ENCODE measurements at places on chromosomes 12 and 14. TPM values are rescaled to one million over a fixed set of nuclear protein-coding genes. Genes with fewer than 3 reads are reported as not detected.
A peak's percentile ranks its signal among the peaks of the same experiment; 100 is the strongest.

DNA sequence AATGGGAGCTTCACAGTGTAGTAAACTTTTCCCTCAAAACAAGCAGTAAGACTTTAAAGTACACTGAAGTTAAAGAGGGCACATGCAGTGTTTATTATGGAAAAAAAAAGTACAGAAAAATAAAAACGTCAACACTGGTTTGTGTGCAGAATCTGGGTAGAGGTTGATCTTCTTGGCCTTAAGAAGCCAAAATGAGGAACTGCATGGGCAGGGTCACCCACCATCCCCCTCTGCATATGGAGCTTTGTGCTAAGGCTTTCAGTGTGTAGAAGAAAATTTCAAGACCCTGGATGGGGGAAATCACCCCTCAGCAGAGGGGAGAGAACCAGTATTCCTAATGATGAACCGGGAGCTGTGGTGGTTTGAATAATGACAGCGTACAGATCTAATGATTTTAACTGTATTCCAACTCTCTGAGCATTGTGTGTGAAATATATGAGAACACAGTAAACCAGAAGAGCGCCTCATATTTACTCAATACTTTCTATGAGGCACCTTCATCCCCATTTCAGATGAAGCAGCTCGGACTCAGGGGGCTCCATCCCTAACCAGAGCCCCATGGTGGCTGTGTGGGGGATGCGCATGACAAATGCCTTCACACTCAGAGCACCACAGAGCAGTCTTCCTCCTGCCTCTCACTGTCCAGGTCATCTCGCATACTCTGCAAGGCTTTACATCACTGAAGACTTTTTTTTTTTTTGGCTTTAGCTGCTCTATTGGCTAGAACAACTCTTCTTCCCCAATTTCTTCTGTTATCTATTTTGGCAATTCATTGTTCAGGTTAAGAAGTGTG is 33.4 kb downstream of the ACADS start:
- DNase-seq = no peak

GRCh38 chr14:90608929-90609341 is 207.3 kb downstream of the TTC7B start:
- DNase-seq = no peak

GRCh38 chr12:6554168-6555017 is 1.4 kb downstream of the IFFO1 start:
- DNase-seq = peak; percentile 72

GRCh38 chr14:102579696-102580549 is 12.5 kb upstream of the RCOR1 start:
- DNase-seq = no peak

- no peak for DNase-seq
Measured at GRCh38 chr12:9184276-9184675, 23.9 kb downstream of the PZP start.

- no peak for DNase-seq
Measured at GRCh38 chr14:52840877-52841276, 49.5 kb upstream of the GNPNAT1 start.

DNA sequence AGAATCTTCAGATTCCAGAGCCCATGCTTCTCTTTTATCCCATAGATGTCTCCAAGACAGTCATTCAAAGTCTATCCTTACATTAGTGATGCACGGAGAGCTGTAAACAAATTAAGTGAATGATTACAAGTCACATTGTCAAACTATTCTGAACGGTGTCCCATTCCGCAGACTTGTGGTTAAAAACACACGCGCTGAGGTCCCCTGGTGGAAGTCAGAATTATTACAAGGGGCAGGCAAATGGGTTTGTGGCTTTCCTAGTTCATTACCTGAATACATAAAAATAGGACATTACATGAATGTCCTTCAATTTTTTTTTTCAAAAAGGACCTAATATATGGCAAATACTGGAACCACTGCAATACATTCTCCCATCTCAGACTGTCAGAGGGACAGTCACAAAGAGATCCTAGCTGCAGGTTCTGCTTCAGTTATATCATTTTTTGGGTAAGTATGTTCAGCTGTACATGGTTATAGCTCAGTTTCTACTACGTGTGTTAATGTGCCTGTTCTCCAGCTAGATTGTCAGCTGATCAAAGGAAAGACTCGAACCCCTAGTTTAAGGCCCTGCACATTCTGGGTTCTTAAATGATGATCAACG is 53.1 kb upstream of the STON2 start:
- no peak for DNase-seq

DNA sequence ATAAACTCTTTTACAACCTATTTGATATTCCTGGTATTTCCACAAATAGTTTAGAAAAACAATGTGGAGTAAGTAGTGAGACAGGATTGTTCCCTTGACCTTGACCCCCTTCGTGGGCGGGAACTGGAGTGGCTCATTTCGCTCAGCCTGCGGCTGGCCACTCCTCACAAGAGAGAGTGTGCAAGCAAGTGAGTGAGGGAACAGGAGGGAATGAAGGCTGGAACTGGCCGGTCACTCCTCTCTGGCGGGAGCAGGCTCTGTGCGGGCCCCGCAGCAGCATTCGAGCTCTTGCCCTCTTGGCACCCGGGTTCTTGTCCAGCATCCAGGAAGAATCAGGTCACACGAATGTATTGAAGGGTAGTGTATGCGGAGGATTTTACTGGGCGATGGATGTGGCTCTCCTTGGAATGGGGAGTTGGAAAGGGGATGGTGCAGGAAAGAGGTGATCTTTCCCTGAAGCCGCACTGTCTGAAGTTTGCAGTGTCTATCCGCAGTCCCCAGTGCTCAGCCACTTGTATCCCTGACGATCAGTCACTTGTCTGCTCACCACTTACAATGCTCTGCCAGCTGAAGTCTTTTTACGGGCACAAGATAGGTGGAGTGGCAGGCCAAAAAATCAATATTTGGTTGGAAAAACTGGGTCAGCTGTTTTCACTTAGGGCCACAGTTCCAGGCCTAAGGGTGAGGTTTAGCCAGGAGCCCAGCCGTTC is 28.0 kb upstream of the TXNRD1 start:
- DNase-seq = no peak

DNA sequence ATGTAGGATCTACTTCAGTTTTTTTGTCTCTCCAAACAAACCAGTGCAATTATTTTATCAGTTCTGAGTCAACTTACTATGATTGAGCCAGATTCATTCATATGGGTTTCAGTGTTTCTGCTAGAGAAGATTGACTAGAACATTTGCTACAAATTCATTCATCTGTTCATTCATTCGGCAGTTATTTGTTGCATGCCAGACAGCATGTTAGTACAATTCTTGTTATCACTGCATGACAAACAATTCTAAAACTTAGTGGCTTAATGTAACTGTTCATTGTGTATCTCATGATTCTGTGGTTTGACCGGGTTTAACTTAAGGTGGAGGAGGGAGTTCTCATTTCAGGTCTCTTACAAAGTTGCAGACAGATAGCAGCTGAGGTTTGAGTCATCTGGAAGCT is 52.3 kb downstream of the POLR3B start:
- DNase-seq = no peak

DNA sequence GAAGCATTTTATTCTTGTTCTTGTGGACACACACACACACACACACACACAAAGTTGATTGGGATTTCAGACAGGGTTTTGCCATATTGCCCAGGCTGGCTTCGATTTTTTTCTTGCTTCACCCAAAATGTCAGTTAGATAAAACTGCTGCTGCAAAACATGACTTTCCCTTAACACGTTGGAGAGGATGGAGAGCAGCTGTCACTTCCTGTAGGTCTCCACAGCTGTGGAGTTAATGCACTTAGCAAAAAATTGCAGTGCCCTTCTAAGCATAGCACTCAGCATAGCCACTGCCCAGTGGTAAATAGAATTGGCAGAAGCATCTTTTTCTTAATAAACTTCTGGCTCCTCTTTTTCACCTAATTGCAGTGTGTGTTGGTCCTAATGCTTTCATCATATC is 54.5 kb downstream of the PDZRN4 start:
- no peak for DNase-seq

DNA sequence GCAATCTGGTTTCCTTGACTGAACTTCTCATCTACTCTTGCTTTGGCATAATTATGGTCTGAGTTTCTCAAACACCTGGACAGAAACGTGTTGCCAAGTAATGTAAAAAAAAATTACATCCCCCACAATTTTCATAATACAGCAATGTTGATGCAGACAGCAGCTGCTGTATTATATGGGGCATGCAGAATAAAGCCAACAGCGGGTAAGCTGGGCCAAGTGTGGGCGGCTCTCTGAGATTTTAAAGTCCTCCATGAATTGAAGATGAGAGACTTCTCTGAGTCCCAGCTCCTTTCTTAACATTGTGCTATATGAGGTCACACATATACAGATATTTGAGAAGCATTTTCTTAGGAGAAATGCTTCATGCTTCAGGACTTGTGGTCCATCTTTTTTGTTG is 881.2 kb downstream of the GALC start:
- DNase-seq = no peak

DNA sequence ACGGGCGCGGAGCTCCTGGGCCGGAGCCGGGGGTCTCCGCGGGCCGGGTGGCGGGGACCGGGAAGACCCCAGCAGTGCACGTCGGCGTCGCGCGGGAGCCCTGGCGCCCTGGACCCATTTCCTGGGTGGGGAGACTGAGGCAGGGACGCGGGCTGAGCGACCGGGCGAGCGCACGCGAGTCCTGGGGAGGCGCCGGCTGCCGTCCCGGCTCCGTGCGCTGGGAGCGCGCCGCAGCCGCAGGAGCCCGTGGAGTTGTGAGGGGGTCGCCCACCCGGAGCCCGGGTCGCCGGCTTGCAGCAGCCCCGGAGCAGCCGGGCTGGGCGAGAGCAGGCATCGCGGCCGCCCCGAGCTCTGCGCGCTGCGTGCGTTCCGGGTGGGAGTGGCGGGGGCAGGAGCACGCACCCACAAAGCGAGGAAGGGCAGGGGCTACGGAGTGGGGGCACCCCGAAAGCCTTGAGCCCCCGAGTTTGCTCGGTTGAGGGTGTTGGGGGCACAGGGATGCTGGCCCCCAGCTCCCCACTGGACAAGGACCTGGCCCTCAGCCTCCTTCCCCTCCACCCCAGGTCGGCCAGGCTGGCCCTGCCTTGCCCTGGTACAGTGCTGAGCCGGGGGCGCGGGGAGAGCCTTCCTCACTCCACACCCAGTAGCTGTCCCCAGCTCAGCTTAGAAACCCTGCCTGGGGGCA is 620 bp downstream of the MMP17 start:
- DNase-seq = no peak

DNA sequence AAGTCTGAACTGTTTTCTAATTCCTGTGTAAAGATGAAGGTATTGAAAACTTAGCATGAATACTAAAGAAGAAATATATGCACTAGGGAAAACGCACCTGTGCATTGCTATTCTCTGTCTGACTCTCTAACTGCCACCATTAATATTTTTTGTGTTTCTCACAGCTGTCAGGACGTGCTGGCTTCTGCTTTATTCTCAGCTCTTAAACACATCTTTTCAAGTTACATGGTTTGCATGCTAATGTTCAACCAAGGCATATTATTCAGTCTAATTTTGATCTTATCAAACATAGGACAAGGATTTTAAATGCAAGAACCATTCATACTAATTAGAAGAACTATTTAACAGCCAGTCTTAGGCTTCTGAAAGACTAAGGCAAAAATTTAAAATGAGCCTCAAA is 187.4 kb downstream of the KLHL28 start:
- DNase-seq = no peak

DNA sequence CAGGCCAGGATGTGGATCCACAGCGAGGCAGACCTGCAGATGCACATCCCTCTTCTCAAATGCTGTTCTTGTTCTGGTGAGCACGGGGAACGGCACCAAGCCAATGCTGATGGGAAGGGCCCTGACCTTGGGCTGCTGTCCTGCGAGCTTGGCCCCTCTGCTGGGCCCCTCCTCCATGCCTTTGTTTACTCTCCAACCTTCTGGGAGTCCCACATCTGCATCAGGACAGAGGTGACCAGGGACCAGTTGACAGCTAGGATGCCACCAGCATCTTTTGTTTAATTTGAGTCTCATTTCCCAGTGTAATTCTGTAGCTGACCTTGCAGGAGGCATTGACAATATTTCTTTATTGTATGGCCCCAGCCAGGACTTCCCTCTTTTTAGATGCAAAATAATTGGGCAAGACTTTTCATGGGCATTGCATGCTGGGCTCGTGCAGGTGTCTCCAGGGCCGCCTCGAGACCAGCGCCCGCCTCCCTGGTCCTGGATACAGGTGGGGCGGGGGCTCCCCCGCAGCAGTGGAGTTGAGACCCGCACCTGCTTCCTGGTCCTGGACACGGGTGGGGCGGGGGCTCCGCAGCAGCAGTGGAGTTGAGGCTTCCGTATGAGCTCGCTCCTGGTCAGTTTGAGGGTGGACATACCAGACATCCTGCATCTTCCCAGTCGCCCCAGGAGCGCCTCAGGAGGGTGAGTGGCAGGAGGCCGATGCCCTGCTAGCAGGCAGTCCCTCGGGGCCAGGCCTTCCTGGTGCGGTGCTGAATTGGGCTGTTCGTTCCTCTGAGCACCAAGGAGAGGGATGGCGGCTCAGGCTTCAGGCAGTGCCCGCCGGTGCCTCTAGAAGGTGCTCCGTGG is 11.4 kb downstream of the PACS2 start:
- no peak for DNase-seq

- DNase-seq = no peak
Measured at GRCh38 chr14:92945544-92945943, 22.6 kb downstream of the CHGA start.

DNA sequence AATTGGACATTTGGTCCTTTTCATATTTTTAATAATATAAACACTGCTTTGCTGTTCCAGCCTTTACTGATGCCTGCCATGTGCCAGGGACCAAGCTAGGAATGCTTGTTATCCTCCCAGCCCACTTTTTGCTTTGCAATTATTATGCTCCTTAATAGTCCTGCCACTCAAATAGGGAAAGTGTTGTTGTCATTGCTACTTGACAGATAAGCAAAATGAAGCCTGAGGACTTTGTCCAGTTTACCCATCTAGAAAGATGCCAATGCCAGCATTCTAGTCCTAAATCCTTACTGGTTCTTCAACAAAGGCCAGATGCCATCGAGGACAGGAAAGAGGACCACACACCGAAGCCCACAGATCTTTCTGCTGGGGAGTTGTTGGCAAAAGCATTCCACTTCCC is 246.5 kb downstream of the EMP1 start:
- no peak for DNase-seq

DNA sequence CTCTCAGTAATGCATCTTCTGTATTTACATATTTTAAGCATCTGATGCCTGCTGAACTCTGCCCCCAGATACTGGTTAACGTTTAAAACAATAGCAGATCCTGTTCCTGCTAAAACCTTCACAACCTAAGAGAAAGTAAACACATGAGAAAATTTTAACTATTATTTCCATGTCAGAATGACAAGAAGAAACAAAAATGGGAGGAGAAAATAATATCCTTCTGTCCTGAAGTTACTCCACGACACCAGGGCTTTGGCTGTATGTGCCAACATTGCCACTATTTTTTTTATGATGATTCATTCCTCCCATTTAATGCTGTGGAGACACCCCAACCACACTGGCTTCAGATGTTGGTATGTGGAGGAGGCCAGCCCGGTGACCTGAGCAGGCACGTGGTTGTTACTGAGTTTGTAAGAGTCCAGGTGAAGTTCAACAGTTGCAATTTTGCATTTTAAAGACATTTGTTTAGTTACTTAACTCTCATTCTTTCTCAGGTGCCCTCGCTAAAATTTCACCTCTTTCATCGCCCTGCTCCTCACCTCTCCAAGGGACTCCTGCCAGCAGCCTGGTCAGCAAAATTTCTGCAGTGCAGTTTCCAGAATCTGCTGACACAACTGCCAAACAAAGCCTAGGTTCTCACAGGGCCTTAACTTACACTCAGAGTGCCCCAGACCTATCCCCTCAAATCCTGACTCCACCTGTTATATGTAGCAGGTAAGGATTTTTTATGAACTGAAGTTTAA is 65.5 kb upstream of the SLCO1C1 start:
- DNase-seq = peak; percentile 29

Gene CCDC38
- total RNA-seq = not detected

Gene ATXN3
- 29.2 TPM for total RNA-seq

Gene CCDC175
- total RNA-seq = 0.60 TPM

Gene AMN
- 486 TPM for total RNA-seq

Gene TAS2R8
- total RNA-seq = not detected

Gene OTX2
- not detected for total RNA-seq

Gene NANOG
- not detected for total RNA-seq

Gene SLC17A8
- 3.0 TPM for total RNA-seq
